ENCODE measurements at places on chromosomes 4 and X.

DNA sequence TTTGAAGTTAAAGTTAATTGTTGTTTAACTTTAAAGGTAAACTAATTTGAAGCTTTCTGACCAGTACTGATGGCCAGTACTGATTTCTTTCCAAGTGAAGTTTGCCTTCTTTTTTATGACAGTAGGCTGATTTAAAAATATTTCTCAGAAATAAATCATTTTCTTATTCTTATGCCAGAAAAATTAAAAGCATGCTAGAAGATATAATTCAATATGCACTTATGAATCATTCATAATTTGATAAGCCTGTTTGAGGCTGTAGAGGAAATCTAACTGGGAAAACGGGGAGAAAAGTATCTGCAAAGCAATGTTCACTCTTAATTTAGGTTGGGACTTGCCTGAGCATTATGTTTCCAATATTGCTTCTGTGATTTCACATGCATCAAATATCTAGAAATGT lies 1112.0 kb upstream of the INTU start:
- DNase-seq, result no peak

DNA sequence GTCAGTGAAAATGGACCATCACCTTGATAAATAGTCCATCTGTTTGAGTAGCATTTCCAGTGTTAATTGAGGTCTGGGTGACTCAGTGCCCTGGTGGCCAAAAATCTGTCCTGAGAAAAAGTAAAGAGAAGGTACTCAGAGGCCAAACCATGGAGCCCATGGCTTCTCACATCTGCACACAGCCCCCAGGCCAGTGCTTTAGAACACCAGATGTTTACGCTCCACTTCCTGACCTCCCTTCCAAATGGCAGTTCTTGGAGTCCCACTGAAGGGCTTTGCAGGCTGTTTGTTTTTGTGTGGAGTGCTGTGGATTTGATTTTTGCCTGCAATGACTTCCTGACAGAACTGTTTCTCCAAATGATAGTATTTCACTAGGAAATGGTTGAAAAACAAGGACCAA lies 60.2 kb upstream of the GPC4 start:
- no peak for DNase-seq

GRCh38 chr4:6134612-6135220 lies 65.6 kb downstream of the JAKMIP1 start:
- DNase-seq, result peak; percentile 81

GRCh38 chr4:150515135-150515534 lies 66.8 kb upstream of the MAB21L2 start:
- DNase-seq, result no peak

GRCh38 chr4:113358784-113359183 lies 309.3 kb downstream of the ANK2 start:
- no peak for DNase-seq

GRCh38 chr4:166335256-166335938 lies 462.4 kb downstream of the TLL1 start:
- no peak for DNase-seq

- DNase-seq, result no peak
These were observed 57.0 kb upstream of the PGM2 start for GRCh38 chr4:37769391-37769989.

DNA sequence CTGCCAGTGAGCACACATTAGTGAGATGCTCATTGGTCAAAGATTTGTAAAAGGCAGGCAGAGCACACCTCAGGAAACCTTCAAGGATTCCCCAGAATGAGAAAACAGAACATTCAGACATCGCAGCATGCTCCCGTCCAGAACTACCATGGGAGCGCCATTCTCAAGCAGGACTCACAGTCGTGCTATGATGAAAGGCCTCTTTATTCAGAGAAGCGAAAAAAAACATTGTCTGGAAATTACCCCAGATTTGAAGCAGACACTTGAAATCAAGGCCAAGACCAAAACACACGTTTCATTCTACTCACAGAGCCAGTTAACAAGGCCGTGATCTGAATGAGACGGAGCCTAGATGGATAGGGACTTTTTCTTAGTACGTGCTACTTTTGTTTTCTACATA lies 961.8 kb upstream of the TENM3 start:
- DNase-seq, result no peak

GRCh38 chr4:130689181-130689580 lies 1593.2 kb downstream of the C4orf33 start:
- DNase-seq, result no peak

DNA sequence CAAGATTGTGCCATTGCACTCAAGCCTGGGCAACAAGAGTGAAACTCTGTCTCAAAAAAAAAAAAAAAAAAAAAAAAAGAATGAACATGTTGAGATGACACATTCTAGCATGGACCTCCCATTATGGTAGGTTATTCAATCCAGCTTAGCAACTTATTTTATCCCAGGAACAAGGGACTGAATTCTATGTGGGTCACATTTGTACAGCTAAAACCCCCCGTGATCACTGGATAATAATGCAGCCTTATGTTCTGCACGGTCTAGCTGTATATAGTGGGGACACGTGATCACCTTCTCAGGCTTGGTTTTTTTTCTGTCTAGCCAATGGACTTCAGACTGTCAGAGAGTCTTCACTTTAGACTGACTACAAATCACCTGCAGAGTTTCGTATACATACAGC lies 115.2 kb upstream of the FRG1 start:
- DNase-seq, result no peak

DNA sequence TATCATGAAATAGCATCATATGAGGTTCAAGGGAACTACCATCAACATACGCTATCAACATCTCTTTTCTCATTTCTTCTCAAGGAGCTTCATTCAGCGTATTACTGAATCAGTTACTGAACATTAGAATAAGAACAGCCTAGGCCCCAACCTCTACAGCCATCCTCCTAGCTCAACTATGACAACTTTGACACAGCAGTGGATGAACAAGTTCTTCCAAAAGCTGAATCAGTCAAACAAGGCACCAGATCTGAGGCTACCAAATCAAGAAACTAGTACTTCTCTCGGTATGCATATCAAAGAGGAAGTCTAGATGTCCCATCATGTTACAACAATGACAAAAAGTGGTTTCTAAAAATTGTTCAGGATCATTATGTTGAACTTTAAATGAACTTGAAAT lies 57.4 kb downstream of the GATB start:
- no peak for DNase-seq

GRCh38 chr4:97910005-97910404 lies 233.3 kb downstream of the STPG2 start:
- DNase-seq, result no peak

Data from activated effector memory CD4-positive, alpha-beta T cell treated with anti-CD3 and anti-CD28 coated beads, Interleukin-2, amount 50 U/mL, for 16 hours (primary cell).